ENCODE measurements at places on chromosomes 7 and 10.

GRCh38 chr7:150429699-150430098 is 20.7 kb upstream of the GIMAP8 start:
- no peak for DNase-seq

- DNase-seq: peak; percentile 98
Measured at GRCh38 chr7:116776610-116777289, 85.6 kb upstream of the CAPZA2 start.

DNA sequence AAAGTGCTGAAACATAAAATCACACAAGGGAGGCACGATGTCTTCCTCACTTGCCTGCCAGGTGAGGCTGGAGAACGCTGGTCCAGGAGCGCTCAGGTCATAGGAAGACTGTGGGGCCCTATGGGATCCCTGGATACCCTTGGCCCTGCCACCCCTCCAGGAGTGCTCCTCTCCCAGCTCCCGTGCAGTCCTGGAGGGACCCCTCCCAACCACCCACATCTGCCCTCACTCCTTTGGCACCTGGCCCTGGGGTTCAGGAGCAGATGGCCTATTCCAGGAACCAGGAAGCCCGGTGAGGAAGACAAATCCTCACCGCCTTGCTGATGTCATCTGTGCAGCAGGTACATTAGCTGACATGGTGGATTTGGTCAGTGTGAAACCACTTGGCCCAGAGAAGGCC is 3.7 kb upstream of the CXCL12 start:
- no peak for DNase-seq

DNA sequence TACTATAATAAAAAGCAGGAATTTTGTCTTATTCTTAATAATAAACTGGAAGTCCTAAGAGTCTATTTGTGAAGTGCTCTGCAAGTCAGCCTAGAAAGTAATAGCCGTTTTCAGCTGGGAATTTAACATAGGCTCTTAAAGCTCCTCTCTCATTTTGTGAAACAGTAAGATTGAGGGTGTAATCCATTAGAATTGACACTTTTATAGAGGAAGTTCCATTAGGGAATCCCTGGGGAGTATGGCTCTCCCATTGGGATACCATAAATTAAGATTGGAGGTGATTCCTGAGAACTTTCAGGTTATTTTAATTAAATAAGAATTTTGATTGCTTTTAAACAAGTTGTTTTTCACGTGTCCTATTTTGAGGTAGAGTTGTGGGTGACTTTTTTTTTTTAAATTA is 68.0 kb downstream of the EXOC4 start:
- no peak for DNase-seq

All from kidney tubule cell (primary cell).